A172 (cell line): ENCODE measurements at places on chromosomes 13 and 19. TPM values are rescaled to one million over a fixed set of nuclear protein-coding genes. Genes with fewer than 3 reads are reported as not detected.
A peak's percentile ranks its signal among the peaks of the same experiment; 100 is the strongest.

- DNase-seq: no peak
These were observed 392.5 kb downstream of the KLF12 start for GRCh38 chr13:73741742-73742141.

DNA sequence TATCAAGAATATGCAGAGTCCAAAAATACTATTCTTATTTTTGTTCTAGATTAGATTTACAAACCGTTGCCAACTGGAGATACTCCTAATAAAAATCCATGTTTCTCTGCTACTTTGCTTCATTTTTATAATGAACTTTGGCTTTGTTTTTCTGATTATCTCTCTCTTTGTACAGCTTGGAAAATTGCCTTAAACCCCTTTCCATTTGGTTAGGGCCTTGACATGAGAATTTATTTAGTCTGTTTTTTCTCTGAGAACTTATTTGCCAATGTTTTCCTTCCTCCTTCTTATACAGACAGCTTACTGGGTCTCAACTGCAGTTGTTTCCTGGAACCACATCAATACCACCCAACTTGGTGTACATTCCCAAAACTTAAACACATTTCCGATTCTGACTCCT is 555.4 kb downstream of the SLITRK6 start:
- DNase-seq: no peak

DNA sequence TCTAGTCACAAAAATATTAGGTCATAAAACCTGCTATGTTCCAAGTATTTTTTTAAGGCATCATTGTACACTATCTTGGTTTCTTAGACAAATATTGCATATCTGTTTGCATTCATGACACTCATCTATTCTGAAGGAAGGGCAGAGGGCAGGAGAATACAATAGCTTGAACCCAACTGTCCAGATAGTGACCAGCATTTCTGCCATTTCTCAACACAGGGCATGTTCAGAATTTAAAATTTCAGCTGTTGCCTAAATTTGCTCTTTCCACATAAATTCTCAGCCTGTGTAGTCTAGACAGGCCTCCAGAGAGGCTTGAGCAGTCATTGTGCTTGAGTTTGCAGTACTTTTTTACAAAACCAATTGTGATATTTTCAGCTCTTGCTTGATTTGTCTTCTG is 119.5 kb downstream of the ZAR1L start:
- DNase-seq: no peak

DNA sequence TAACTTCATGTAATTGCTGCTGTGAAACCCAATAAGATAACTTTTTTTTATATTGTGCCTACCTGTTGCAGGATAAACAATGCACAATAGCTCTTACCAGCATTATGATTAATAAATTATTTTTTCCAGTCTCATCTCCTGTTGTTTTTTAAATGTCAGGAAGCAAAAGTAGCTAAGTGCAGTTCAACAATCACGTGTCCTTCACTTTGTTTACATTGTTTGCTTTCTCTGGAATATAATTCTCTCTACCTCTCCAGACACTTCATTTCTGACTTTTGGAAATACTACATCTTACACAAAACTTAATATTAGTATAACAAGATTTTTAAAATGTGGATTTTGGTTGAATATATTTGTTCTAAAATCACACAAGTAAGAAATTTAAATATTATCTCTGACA is 1359.4 kb downstream of the SLITRK1 start:
- DNase-seq: no peak

- DNase-seq: no peak
These were observed 257.4 kb downstream of the OLFM4 start for GRCh38 chr13:53285896-53286430.

DNA sequence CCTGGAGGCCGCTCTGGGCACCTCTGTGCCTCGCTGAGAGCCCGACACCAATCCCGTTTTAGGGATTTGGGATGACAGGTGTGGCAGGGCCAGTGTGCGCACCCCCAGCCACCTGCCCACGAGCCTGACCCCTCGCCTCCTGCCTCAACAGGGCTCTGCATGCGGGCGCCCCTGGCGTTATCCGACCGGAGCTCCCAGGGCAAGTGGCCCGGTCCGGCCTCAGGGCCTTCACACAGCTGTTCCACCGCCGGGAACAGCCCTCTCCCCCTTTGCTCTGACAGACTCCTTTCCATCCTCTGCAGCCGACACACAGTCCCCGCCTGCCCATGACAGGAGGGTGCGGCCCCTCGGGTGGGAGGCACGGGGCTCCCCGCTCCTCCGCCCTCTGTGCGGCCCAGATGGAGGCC is 7.1 kb upstream of the WDR18 start:
- DNase-seq: no peak

GRCh38 chr19:32702010-32702409 is 10.4 kb downstream of the NUDT19 start:
- DNase-seq: no peak

GRCh38 chr13:68234274-68234673 is 1004.1 kb upstream of the PCDH9 start:
- peak; percentile 5 for DNase-seq

- no peak for DNase-seq
These were observed 18.0 kb upstream of the RFXAP start for GRCh38 chr13:36801035-36801434.

DNA sequence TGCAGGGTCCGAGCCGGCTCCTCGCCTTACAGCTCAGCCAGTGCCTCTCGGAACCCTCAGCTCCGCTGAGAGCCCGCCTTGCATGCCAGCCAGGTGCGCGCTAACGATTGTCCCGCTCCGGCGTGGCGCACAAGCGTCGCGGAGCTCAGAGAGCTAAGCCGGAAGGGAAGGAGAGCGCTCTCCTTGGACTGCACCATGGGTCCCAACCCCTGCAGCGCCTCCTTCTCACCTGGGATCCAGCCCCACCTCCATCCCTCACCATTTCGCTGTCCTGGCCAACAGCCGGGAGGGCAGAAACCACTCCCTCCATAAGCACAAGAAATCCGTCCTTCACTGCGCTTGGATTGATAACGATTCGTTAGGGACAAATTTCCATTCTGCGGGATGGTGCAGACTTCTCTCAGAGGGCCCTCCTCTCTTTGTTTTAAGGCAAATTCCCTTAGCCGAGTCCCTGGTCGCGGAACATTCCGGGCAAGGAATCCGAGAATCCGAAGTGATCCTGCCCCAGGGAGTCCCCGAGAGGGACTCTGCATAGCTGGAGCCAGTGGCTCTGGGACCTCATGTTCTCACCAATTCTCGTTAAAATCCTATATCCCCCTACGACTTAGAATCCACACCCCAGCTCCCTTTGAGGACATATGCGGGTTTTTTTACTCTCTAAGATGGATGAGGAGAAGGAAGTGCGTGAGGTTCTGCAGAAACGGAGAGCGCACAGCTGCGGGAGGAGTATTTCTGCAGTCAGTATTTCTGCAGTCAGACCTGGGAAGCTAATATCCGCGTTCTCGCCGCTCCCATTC is 2.8 kb downstream of the GSX1 start:
- DNase-seq: no peak

DNA sequence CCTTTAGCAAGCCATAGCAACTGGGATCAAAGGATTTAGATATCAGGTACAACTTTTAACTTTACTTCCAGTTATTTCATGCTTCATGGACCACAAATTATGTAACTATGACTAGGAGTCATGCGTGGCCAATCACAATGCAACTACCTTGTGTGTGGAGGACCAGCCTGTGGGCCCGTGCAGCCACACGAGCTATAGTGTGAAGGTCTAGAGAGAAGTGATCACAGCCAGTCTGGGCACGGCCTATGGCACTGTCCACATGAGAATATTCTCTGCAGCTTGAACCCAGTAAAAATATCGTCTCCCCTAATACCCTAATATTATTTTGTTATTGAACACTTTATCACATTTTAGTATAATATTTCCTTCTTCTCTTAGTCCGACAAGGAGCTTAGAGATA is 464.9 kb upstream of the MIR17HG start:
- DNase-seq: no peak

IFI30 gene
- total RNA-seq: 28.2 and 40.5 TPM in 2 replicates

KANK2 gene
- 135 and 144 TPM in 2 replicates for total RNA-seq

ADPRHL1 gene
- 0.96 and 2.1 TPM in 2 replicates for total RNA-seq
